Nasal cavity respiratory epithelium epithelial cell of viscerocranial mucosa (primary cell): ENCODE measurements at places on chromosomes 6 and 20. TPM values are rescaled to one million over a fixed set of nuclear protein-coding genes. Genes with fewer than 3 reads are reported as not detected.

ARFGEF3 gene
- total RNA-seq, result 8.9 and 17.8 TPM in 2 replicates

SAMD5 gene
- 1.4 TPM in 2 replicates for total RNA-seq

SLC22A3 gene
- total RNA-seq, result 5.5 and 18.6 TPM in 2 replicates

TNNC2 gene
- total RNA-seq, result not detected in 2 replicates

TMEM242 gene
- 8.1 and 8.5 TPM in 2 replicates for total RNA-seq

RTN4IP1 gene
- 8.2 and 8.3 TPM in 2 replicates for total RNA-seq

UST gene
- total RNA-seq, result 20.7 and 22.6 TPM in 2 replicates

SSR1 gene
- 71.4 and 137 TPM in 2 replicates for total RNA-seq

MPC1 gene
- 21.8 and 35.9 TPM in 2 replicates for total RNA-seq

TREML2 gene
- under 0.01 TPM in 1 of 2 replicates, not detected in the other for total RNA-seq

ESR1 gene
- under 0.01 and 0.64 TPM in 2 replicates for total RNA-seq

HTR1B gene
- total RNA-seq, result 0.64 and 0.68 TPM in 2 replicates

NRN1 gene
- total RNA-seq, result 2.4 TPM in 1 of 2 replicates, not detected in the other

SLC2A4RG gene
- total RNA-seq, result 22.2 and 24.8 TPM in 2 replicates

CLPSL2 gene
- not detected in 2 replicates for total RNA-seq

TMEM244 gene
- total RNA-seq, result not detected in 2 replicates

FUT9 gene
- total RNA-seq, result under 0.01 TPM in 1 of 2 replicates, not detected in the other

ZNF165 gene
- 3.6 and 7.5 TPM in 2 replicates for total RNA-seq

IMPG1 gene
- total RNA-seq, result not detected in 2 replicates

LTB gene
- total RNA-seq, result not detected in 2 replicates

CPXM1 gene
- not detected in 2 replicates for total RNA-seq

SCRT2 gene
- not detected in 2 replicates for total RNA-seq

KHDC1L gene
- not detected in 2 replicates for total RNA-seq

CAGE1 gene
- total RNA-seq, result under 0.01 and 0.07 TPM in 2 replicates

DEFB126 gene
- total RNA-seq, result not detected in 2 replicates

ZNF337 gene
- total RNA-seq, result 17.8 and 24.9 TPM in 2 replicates

MAK gene
- total RNA-seq, result under 0.01 TPM in 1 of 2 replicates, not detected in the other

OPRL1 gene
- total RNA-seq, result 0.34 and 0.71 TPM in 2 replicates

PDE7B gene
- total RNA-seq, result 0.14 TPM in 1 of 2 replicates, not detected in the other

HRH3 gene
- total RNA-seq, result not detected in 2 replicates
